SIG-M5 (cell line): ENCODE measurements at places on chromosomes 1 and 21.

DNA sequence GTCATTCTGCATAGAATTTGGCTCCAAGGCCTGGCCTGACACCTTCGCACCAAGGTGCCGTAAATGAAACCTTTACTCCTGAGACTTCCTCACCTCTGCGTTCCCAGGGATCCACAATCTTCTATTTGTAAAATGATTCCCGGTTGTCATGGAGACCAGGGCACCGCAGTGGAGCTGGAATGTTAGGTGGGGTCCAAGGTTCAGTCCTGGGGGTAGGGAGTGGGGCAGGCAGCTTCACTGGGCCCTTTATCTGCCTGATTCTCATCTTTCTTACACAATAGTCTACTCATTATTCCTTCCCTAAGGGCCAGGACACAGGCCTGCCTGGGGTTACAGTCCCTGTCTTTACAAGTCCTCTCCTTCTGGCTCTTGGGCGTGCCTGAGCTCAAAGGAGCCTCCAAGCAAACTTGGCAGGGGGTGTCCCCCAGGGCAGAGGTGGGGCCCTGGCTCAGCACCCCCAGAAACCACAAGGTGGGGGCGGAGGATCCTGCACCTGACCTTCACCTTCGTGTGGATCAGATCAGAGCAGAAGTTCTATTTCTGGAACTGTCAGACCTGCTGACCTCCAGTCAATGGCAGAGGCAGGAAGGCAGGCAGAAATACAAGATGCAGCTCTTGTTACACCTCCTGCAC is 51.1 kb downstream of the RIPK4 start:
- DNase-seq: no peak

DNA sequence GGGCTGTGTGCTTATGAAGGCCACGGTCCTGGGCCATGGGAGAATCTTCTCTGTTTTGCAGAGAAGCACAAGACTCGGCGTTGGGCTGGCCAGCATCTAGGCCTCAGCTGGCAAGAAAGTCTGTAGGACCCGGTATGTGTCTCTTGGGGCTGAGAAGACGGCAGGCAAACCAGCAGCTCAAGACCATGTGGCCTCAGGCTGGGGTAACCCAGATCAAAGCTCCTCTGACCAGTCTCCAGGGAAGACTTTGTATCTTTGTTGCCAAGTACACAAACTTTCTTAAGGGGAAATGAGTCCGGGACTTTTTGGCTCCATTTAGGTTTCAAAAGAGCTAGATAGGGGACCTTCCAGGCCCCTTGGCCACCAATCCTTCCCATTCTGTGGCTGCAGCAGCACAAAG is 60.1 kb downstream of the PTP4A2 start:
- no peak for DNase-seq

DNA sequence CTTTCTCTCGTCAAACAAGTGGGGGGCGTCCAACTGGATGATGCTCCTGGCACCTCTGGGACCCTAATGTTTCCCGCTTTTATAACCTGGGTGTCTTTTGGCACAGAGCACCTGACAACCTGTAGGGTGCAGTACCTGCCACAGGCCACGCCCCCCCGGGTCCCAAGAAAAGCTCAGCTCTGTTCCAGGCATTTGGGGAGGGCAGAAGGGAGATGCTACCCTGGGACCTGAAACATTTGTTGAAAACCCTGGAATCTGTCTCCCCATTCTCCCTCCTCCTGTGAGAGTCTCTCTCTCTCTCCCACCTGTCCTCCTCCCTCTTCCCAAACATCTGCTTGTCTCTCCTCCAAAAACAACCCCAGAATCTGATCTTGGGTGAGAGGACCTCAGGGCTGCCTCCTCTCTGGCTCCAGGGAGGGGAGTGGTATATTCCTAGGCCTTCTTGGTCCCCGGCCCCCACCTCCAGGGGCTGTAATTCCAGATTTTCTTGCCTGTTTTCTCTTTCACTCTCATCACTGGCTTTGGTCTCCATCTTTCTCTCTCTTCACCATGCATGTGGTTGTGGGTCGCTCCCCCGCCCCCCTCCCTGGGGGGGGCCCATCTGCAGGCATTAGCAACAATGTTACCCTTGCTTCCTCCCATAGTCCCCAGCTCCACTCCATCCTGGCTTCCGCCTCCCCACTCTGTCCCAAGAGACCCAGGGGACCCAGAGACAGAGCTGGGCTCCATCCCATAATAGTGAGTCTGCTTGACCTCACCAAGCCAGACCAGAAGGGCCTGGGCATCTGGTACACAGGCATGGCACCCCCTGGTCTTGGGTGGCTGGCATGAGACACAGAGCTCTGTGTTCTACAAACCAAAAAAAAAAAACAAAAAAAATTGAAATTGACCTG is 4.1 kb downstream of the AHDC1 start:
- no peak for DNase-seq

DNA sequence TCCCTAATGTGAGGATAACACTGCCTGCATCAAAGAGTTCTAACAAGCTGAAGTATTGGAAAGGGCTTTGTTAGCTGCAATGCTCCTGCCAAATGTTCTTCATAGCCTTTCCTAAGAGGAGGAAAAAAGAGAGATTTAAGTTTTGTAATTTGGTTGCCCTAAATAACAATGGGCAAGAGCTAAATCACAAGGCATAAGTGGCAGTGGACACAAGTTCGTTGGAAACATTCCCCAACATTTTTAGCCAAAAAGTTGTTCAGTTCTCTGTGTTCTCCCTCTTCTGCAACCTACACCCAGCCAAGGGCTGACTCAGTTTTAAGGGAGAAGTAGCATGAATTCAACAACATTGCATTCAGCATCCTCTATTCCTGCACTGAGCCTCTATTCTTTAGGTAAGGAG is 2.6 kb upstream of the UQCRHL start:
- DNase-seq: no peak

DNA sequence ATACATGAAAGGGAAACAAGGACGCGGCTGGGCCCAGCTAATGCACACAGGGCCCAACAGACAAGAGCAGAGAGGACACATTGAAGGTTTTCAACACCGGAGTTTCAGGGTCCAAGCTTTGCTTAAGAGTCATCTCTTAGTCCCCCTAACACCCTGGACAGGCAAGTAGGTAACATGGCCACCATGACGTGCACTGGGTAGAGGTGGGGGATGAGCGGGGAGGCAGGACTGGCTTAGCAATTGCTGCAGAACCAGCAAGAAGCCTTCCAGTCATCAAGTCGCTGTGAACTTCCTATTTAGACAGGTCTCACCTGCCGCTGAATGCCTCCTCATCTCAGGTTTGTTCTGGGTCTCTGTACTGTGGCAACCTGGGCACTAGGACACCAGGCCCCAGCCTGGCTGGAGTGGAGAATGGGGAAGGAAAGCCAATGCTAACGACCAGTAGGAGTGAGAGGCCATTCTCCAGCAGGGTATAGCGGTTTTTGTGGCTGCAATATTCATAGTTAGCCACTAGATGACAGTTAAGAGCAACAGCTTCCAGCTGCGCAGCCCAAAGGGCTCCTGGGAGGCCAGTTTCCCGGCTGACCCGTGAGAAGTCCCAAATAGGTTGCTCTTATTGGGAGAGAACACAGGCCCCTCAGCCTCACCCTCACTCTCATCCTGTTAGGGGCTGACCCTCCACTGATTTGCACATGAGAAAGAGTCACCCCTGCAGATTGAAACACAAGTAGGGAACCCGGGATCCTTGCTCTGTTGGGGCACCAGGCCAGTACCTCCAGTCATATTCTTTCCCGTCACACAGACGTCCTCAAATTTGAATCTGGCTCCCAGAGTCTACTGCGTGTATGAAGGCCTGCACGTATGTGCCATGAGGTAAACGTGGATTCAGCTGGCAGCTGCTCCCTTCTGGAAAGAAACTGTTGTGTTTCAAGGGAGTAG is 6.0 kb upstream of the PIGC start:
- DNase-seq: no peak

GRCh38 chr1:99855914-99856450 is 5.8 kb downstream of the AGL start:
- DNase-seq: no peak

DNA sequence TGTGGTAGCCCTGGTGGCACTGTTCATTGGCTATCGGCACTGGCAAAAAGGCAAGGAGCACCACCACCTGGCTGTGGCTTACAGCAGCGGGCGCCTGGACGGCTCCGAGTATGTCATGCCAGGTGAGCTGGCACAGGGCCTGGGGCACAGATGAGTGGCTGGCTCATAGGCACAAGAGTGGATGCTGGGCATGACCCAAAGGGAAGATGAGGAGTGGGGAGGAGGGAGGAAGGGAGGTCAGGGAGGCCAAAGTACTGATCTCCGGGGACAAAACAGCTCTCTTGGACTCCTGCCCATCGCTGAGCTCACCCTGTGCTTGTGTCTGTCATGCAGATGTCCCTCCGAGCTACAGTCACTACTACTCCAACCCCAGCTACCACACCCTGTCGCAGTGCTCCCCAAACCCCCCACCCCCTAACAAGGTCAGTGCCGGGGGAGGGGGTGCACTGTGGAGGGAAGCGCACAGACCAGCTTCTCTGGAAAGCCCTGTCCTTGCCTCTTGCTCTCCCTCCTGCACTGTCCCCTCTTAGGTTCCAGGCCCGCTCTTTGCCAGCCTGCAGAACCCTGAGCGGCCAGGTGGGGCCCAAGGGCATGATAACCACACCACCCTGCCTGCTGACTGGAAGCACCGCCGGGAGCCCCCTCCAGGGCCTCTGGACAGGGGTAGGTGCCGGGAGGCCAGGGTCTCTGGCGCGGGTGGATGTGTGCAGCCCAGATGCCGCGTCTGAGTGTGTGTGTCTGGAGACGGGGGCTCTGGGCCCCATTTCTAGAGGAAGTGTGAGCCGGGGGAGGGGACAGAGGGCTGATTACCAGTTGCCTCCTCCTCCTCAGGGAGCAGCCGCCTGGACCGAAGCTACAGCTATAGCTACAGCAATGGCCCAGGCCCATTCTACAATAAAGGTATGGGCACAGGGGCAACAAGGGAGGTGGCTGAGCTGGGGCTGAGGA is 7.3 kb upstream of the LRRC71 start:
- no peak for DNase-seq

DNA sequence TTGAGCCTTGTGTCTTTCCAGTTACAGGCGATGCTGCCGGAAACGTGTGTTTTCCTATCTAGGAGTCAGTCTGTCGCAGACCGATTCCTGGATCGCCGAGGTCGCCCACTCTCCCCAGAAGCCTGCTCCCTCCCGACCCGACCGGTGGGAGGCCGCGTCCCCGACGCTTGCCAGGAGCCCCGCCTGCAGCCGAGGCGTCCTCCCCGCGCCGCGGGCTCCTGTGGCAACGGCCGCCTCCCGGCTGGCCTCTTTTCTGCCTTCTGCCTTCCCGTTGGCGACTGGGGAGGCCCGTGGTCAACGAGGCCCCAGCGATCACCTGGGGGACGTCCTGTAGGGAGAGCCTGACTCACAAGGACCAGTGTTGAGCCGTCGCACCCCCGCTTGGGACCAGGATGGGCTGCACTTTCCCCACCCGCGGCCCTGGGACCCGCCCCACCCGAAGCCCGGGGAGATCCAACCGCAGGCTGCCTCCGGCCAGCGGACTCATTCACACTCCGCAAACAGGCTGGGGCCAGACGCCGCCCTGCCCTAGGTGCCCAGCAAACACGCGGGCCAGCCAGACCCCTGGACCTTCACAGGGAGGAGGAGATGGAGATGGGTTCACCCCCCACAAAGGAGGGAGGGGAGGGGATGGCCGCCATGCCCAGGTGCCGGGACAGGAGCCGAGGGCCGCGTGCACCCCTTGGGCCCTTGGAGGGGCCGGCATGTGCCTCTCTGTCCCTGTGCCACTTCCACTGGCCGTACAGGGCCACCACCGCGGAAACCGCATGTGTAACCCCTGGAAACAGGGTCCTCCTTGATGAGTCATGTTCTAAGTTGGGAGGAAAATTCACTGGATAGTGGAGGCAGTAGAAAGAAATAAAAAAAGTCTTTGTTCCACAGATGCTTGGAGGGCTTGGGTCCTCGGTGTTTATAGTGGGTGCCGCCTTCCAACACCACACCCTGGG is 7.2 kb upstream of the COL6A1 start:
- DNase-seq: no peak

DNA sequence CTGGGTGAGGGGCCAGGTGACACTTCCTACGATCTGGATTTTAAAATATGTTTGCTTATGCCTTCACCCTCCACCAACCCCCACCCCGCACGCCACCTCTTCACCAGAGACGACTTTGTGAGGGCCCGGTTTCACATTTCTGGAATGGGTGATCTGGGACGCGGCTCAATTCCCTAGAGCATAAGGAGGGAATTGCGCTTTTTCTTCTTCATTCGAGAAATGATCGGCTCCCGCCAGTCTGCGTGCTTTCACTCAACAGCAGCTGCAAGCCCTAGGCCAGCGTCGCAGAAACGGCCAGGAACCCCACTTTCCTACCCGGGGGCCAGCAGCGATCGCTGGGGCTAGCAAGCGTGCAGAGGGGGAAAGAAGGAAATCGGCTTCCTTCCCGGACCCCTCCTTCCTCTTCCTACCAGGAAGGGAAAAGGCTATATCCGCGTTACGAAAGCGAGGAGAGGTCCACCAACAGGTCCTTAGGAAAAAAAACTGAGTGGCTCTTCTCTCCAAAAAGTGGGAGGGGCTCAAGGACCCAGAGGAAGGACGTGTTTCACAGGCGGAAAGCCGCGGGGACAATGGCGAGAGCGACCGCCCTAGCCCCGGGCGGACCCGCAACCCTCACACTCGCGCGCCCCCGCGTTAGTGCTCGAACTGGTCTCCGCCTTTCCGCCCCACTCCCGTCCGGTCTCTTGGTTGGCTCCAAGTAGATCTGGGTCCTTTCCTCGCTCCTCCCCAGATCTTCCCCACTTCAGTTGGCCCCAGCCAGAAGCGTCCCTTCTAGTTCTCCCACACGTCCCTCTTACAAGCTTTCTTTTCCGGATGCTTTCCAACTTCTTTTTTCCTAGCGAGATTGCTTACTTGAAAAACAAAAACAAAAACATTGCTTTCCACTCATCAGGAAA is 1.1 kb upstream of the ADAMTS1 start:
- no peak for DNase-seq

DNA sequence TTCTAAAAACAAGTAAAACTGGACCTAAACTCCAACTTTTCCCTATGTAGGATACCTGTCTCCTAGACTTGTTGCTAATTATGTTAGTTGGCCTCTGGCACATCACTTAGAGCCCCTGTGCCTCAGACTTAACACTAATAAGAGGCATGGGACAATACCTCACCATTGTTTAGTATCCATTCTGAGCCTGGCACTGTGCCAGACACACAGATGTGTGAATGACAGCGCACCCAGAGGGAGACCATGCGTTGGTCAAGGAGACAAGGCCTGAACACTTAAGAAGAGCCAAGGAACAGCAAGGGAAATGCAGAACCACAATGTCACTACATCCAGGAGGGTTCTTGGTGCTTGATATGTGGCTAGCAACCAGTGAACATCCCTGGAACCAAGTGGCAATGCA is 189.1 kb downstream of the FGGY start:
- DNase-seq: no peak

DNA sequence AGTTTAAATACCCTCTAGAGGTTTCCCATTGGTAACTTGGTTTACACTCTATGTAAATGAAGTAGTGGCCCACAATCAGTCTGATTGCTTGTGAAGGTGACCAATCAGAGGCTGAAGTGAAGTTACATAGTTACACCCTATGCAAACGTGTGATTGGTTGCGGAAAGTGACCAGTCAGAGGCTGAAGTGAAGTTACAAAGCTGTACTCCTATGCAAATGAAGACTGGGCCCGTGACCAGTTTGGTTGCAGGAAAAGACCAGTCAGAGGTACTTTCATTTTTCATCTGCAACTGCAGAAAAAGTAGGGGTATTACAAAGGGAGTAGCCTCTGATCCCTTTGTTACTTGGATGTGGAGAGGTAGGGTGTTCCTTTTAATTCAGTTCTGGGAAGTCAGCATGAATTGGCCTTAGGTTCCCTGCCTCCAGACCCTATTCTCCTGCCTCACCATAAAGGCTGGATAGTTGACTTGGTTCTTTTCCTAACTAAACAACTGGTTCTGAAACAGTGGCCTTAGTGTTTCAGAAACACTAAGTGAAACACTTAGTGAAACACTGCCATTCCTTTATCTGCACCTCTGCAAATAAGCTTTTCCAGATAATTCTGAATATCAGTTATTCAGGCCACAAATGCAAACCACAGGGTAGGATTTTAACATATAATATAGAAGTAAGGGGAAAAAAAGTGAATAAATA is 39.3 kb downstream of the MAGI3 start:
- no peak for DNase-seq
